ENCODE measurements at places on chromosomes 12 and 14.

GRCh38 chr12:81284137-81284536, 206.3 kb downstream of the ACSS3 start:
- no peak for DNase-seq

DNA sequence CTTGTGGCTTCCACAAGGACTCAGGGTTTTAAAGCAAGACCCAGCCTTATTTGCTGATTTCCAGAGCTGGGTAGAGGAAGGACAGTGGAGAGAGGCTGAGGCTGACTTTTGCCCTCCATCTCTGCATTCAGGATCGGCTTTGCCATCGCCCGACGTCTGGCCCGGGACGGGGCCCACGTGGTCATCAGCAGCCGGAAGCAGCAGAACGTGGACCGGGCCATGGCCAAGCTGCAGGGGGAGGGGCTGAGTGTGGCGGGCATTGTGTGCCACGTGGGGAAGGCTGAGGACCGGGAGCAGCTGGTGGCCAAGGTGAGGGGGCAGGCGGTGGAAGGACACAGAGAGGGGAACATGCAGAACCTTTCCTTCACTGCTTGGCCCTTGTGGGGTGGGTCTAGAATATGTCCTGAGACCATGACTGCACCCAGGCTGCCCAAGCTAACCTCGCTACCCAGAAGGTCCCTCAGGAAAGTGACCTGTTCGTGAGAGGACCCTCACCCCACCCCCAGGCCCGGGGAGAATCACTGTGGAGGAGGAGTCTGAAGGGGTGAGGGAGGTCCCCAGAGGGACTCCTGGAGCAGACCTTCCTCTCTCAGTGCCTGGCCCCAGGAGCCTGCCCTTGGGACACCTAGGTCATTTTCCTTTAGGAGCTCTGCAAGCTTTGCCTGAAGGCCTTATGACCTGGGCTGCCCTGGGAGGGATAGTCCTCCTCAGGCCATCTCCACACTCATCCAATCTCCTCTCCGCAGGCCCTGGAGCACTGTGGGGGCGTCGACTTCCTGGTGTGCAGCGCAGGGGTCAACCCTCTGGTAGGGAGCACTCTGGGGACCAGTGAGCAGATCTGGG, 3.1 kb downstream of the DHRS2 start:
- no peak for DNase-seq

- no peak for DNase-seq
Measured at GRCh38 chr14:100028990-100029677, 36.1 kb upstream of the EVL start.

DNA sequence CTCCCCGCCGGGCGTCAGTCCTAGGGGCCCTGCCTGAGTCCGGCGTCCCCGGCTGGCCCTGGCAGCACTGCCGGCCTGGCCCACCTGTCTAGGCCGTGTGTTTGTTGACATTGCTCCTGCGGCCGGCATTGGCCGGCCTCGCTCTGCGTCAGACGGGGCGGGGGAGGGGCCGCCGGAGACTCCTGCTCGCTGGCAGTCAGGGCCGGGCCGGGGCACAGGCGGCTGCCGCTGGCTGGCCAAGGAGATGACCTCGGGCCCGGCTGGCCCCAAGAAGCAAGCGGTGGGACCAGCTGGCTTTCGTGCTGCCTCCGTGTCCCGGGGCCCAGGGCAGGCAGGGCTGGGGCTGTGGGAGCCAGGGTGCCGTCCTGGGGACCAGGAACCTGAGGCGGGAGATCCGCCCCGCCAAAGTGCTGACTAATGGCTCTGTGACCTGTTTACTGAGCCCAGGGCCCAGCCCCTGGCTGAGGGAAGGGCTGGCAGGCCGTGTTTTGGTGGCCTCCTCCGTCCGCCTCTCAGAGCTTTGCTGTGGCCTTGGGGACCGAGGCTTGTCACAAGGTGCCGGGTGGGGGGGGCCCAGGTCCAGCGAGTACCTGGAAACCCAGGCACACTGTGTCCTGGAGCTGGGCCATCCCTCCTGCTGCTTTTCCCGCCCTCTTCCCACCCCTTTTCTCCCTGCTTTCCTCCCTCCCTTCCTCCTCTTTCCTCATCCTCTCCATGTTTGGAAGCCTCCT, 1.8 kb downstream of the ULK1 start:
- peak; percentile 95 for DNase-seq

- DNase-seq = no peak
Measured at GRCh38 chr14:51981218-51981854, 8.0 kb upstream of the RTRAF start.

- no peak for DNase-seq
Measured at GRCh38 chr14:50740856-50741255, 72.8 kb upstream of the SAV1 start.

All from GM19239 (cell line).